T-helper 17 cell (primary cell): ENCODE measurements at places on chromosomes 5 and 9.

GRCh38 chr9:129665814-129666520 lies 520 bp downstream of the PRRX2 start:
- no peak for DNase-seq

GRCh38 chr5:2257326-2258244 lies 374.9 kb upstream of the IRX4 start:
- DNase-seq: no peak

DNA sequence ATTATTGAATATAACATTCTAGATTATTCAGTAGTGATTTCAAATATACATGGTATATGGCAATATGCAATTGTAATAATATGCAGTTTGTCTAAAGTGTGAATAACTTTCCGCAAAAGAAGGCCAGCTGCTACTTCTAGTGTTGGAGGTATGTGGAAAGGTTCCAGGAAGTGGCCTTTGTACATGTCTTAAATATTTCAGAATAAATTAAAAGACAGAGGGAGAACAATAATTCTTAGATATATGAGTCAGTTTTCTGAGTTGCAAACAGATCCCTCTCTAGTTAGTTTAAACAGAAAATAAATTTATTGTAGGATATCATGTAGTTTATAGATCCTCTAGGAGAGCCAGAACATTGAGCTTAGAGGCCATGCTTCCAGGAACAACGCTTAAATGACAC lies 210.8 kb upstream of the ELL2 start:
- no peak for DNase-seq

- no peak for DNase-seq
Observed at GRCh38 chr5:177501874-177502678, 4.7 kb upstream of the PDLIM7 start.

- DNase-seq: no peak
Observed at GRCh38 chr5:168174376-168174775, 117.1 kb upstream of the WWC1 start.
